ENCODE measurements at places on chromosomes 7 and 10.

GRCh38 chr7:80428161-80429054, 83.5 kb downstream of the GNAT3 start:
- DNase-seq: peak; percentile 75

GRCh38 chr7:50505553-50506210, 55.5 kb upstream of the FIGNL1 start:
- DNase-seq: no peak

GRCh38 chr10:49133706-49134248, at the start of gene FAM170B:
FAM170B (minus strand) TSS chr10:49134021; CDS start chr10:49133918, 103 bp downstream.
- no peak for DNase-seq

DNA sequence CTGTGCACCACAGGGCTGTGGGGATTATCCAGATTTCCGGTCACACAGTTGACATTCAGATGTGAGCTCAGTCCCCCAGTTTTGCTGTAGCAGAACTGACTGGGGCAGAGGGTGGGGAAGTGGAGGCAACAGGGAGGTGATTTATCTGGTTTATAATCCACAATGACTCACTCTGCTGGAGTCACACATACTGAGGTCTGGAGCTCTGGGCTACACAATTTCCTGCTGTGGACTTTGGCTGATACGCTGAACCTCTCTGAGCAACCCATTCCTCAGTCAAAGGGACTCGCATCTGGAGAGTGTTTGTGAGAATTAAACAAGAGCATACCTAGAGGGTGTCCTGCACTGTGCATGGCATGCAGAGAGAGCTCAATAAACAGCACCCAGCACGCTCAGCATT, 64.8 kb upstream of the PLPP4 start:
- no peak for DNase-seq

GRCh38 chr10:102140218-102140617, 7.4 kb downstream of the PPRC1 start:
- DNase-seq: no peak

GRCh38 chr10:60985951-60986350, 42.0 kb upstream of the RHOBTB1 start:
- no peak for DNase-seq
